ENCODE measurements at places on chromosomes 4 and X. TPM values are rescaled to one million over a fixed set of nuclear protein-coding genes. Genes with fewer than 3 reads are reported as not detected.
A peak's percentile ranks its signal among the peaks of the same experiment; 100 is the strongest.

DNA sequence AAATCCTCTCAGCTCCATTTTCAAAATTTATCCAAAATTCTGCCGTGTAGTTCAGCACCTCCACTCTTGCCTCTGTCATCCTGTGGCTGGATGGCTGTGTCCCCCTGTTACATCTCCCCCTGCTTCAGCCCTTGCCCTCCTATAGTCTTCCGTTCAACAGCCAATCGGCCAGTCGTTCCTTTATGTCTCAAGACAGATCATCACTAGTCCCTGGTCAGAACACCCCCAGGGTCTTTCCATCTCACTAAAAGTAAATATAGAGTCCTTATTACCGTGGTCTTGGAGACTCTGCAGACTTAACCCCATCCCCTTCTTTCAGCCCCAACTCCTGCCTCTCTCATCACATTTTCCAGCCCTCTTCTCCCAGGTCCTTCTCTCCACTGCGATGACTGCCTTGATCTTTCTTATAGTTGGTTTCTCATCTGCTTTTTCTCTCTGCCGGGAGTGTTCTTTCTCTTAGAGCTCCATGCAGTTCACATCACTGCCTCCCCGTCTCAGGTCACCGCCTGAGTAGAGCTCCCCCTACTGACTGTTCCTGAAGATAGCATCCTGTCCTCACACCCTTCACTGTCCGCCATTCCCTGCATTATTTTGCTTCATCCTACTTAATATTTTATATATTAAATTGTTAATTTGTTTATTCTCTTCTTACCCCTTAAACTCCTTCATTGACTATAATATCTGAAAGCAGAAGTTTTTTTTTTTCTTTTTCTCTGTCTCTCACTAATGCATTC, 736.9 kb upstream of the MAGEB2 start:
- peak; percentile 30 for DNase-seq

DNA sequence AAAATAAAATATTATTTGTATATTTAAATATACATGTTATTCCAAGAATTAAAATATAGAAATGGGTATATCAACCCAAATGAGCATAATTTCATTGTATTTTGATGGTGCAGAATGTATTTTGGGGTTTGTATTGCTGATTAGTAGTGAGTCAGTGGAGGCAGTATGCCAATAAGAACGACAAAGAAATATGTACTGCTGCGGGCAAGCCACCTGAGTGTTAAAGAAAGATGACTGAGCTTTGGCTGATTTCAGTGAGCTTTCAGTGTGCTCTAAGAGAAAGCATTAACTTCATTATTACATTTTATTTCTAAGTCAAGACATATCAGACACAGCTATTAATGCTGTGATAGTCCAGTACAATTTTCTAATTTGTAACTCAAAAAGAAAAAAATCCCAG, 297.8 kb downstream of the ANK2 start:
- no peak for DNase-seq

GRCh38 chrX:107686026-107686425, 57.7 kb downstream of the PRPS1 start:
- no peak for DNase-seq

DNA sequence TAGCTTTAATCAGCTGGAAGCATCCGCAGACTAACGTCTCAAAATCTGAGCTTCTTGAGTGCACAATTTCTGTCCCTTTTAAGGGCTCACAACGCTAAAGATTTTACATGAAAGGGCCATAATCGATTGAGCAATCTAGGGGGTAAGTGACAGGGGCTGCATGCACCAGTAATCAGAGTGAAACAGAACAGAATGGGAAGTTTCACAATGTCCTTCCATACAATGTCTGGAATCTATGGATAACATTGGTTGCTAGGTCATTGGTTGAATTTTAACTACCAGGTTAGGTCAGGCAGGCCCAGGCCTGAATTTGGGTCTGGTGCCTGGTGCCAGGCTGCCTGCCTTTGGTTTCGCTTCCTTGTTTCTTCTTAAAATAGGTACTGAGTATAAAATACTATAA, 42.0 kb upstream of the MTMR8 start:
- no peak for DNase-seq

GRCh38 chr4:101944649-101945048, 154.1 kb downstream of the BANK1 start:
- DNase-seq, result no peak

DNA sequence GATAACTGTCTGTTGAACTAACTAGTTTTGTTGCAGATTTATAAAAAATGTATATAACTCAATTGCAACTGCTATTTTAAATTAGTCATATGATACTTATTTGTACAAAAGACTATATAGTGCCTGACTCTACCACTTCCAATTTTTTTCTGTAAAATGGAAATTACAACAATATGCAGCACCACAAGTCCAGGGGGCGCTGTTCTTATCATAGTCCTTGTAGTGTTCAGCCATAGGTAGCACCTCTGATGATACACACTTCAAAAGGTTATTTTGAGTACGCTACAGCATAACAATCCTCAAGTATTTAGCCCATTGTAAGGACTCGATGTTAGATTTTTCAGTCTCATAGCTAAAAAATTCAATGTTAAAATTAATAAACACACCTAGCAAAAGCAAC, 174.9 kb downstream of the CORIN start:
- DNase-seq, result no peak

GRCh38 chr4:184951668-184952160, 66.6 kb upstream of the HELT start:
- no peak for DNase-seq

Gene PLXNA3
- total RNA-seq, result 12.1 TPM

GRCh38 chrX:108271397-108271787, 166.8 kb downstream of the COL4A6 start:
- DNase-seq, result no peak

DNA sequence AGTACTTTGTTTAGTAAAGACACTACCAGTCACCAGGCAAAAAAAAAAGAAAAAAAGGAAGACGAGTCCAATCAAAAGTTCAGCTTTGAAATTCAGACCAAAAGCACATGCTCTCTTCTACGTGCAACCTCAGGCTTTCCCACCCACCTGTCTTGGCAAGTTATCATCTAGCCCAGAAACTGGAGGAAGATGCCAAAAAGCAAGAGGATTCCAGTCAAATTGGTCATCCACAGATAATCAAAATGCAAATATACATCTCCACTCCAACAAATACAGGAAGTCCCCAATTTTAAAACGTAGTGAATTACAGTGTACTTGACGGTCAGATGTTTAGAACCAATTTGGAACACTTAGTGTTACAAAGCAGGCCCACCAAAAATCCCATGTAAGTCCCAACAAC, 96.5 kb downstream of the PALLD start:
- DNase-seq, result no peak

- no peak for DNase-seq
Measured at GRCh38 chrX:130413415-130413814, 11.6 kb downstream of the RBMX2 start.

- no peak for DNase-seq
Measured at GRCh38 chr4:91434631-91435030, 869.1 kb upstream of the GRID2 start.

DNA sequence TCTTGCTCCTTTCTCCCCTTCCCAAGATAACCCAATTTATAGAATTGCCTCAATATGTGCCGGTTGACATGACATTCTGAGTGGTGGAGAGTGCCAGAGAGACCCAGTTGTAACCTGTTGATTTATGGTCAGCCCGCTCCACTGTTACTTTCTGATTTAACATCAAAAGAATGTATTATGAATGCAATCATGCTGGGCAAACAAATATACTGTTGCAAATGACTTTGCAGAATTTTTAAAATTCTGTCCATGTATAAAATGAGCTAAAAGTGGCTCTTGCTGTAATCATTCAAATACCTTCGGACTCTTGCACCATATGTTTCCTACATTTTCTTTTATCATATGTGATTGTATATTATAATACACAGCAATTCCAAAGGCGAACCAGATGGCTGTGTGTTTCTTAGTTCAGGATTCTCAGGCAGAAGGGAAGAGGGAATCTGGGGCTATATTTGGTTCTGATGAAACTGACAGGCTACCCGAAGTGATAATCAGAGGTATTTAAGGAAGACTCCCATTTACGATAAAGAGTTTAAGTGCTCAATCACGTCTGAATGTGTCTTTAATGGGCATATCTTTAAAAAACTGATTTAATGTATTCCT, 131.7 kb downstream of the CLCN4 start:
- DNase-seq, result no peak

Gene SERPINA7
- 0.89 TPM for total RNA-seq

GRCh38 chr4:140738139-140738538, 18.0 kb downstream of the TBC1D9 start:
- DNase-seq, result no peak

DNA sequence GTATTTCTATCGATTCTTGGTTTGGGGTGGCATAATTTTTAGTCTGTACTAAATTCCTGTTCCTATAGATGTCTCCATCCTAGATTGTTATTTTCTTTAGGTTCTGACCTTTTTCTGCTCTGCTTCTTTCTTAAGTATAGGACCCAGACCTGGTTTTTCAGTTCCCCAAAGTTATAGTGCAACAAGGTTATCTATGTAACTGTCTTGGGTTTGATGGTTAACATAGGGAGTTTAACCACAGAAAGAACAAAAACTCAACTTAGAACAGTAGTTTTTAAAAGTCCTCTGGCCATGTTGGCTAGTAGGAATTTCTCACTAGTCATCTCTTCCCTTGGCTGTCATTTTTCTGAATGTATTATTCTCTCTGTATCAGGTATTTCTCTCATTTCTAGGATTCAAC, 38.8 kb upstream of the MAD2L1 start:
- no peak for DNase-seq

GRCh38 chr4:12286351-12286750, 857.7 kb upstream of the HS3ST1 start:
- no peak for DNase-seq

DNA sequence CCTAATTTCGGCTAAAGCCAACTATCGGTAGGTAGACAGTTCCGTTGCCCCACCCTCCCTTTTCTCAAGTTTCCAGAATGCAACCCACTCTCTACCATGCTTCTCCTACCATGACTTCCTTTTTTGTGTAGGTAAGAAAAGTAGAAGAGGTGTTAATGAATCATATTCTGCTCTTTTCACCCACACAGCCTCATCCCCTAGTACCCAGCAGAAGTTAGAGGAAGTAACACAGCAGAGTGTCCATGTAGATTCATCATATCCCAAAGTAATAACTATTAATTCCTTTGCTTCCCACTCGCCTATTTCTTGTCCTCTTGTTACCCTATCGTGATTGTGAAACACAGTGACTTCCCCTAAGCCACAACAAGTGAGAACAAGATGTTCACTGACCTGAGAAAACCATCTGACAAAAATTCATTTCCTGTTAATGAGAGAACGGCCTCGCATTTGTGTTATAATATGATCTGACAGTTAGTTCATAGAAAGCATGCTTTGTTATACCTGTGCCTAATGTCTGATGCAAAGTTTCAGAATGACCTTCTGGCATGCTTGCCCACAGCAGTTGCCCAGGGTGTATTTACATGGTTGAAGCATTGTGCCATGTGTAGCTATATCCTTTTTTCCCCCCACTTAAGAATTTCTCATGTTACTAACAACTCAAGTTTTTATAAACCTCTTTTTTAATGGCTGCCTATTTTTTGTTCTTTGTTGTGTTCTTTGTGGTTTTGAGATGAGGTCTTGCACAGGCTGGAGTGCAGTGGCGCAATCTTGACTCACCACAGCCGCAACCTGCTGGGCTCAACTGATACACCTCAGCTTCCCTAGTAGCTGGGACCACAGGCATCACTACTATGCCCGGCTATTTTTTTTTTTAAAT, 185.6 kb downstream of the RAP1GDS1 start:
- DNase-seq, result no peak

GRCh38 chr4:111963158-111963700, 182.0 kb upstream of the FAM241A start:
- DNase-seq, result no peak

- DNase-seq, result no peak
Measured at GRCh38 chrX:156002507-156002906, 5.0 kb downstream of the IL9R start.

Gene IDUA
- total RNA-seq, result 78.4 TPM

GRCh38 chr4:874971-875817, 49.3 kb upstream of the CPLX1 start:
- DNase-seq, result no peak

GRCh38 chr4:25180524-25181131, 20.4 kb upstream of the SEPSECS start:
- DNase-seq, result peak; percentile 51

DNA sequence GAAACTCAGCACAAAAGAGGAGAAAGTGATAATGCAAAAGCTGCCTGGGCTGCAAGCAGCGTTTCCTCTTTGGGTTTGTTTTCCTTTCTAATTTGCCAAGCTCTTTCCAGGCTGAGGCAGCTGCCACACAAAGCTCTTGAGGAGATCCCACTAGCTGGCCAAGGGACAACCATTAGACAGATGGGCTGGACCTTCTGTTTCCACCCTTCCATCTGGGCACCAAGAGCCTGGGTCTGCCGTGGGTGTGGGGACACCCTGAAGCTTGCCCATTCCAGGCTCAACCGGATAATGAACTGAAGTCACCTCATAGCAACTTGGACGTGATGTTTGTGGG, 194.6 kb upstream of the C1QTNF7 start:
- no peak for DNase-seq

GRCh38 chr4:83178029-83178428, 63.5 kb upstream of the PLAC8 start:
- DNase-seq, result no peak

All from adrenal gland (tissue), 19 donors.